ENCODE measurements at places on chromosomes 7 and 10. TPM values are rescaled to one million over a fixed set of nuclear protein-coding genes. Genes with fewer than 3 reads are reported as not detected.

The NDUFB2 gene
- 226 TPM for total RNA-seq

The TAS2R40 gene
- not detected for total RNA-seq

The TMEM196 gene
- total RNA-seq = not detected

The GALNT17 gene
- 1.6 TPM for total RNA-seq

The YWHAG gene
- 102 TPM for total RNA-seq

The UBE2D1 gene
- 17.2 TPM for total RNA-seq

Data from mucosa of descending colon (tissue), 3 donors.